Aorta (tissue), 5 donors: ENCODE measurements at places on chromosomes 11 and 22. TPM values are rescaled to one million over a fixed set of nuclear protein-coding genes. Genes with fewer than 3 reads are reported as not detected.

GRCh38 chr22:46540874-46541273 lies 3.5 kb upstream of the CELSR1 start:
- no peak for DNase-seq

- no peak for DNase-seq
These were observed 8.5 kb downstream of the SWAP70 start for GRCh38 chr11:9672288-9672916.

MS4A7 gene
- 78.1 TPM for total RNA-seq

- DNase-seq: no peak
These were observed 49.3 kb upstream of the MPPED2 start for GRCh38 chr11:30635401-30635989.

- no peak for DNase-seq
These were observed 6.8 kb upstream of the TPBGL start for GRCh38 chr11:75233754-75234172.

PANX3 gene
- total RNA-seq: not detected

DNA sequence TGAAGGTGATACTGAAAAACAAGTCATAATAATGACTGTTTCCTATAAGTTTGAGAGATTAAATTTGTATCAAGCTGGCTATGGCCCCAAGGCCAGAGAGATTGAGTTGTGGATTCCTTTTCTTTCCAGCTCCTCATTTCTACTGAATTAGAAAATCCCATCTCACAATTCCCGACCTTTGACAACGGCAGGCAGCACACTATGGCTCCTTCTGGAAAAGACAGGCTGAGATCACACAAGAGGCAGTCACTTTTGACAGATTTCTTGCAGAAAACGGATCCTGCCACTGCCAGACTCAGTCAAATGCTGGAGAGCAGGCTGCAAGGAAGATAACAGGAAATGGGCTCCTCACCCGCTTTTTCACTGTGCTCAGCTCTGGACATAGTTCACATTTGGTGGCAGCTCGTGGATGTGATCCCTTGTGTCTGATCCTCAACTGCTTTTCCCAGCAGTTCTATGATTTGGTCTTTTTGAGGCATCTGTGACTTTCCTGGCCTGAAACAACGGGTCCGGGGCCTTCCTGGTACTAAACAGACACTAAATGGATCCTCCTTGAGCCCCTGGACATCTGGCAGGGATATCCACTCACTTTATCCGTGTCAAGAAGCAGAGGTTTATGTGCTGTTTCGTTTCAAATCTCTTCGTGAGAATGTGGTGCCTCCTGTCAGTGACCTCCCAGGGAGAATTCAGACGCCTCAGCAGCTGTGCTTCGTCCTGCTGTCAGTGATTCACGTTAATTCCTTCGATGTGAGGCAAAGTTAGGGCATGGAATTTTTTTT lies 26.1 kb upstream of the RTL6 start:
- no peak for DNase-seq

GRCh38 chr11:117631336-117632140 lies 165.5 kb downstream of the DSCAML1 start:
- no peak for DNase-seq

DNA sequence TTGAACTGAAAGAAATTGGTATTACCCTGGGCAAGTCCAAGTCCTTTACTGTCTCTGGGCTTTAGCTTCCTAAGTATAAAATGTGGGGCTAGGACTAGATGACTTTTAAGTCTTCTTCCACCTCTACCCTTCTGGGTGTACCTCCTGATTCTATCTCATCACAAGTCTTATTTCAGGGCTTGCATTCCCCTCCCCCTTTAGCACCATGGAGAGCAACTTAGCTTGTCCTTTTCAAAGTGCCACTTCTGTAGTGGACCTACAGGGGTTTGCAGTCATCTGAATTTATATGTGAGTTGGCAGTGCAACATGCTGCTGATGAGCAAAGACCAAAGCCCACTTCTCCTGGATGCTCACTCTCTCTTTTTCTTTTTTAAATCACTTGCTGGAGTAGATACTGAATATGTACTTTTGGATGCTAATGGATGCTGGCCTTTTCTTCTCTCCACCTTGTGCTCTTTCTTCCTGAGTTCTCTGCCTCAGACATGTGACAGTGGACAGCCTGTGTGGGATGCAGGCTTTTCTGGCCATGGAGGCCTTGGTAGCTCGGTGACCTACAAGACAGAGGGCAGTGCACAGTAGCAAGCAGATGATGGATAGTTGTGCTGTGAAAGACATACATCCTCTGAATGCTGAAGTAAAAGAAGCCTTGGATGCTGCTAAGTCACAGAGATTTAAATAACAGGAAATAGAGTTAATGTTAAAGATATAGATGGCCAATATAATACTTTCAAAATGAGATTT lies 185.0 kb downstream of the NELL1 start:
- DNase-seq: no peak

C22orf42 gene
- not detected for total RNA-seq

- DNase-seq: no peak
These were observed 5.2 kb downstream of the ACAD8 start for GRCh38 chr11:134258577-134258976.

DNA sequence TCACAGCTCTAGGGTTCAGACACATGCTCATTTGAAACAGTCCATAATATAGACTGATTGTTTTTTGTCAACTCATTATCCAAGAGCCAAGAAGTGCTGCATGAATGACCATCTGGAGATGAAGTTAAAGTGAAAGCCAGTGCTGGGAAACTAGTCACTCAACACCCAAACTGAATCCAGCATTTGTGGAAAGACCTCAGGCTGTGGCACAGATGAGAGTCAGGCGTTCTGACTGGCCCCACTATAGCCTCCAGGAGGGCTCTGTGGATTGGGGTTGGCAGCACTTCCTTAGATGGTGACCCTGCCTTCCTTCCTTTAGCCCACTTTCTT lies 2.1 kb downstream of the FEZ1 start:
- DNase-seq: no peak

SLC15A3 gene
- total RNA-seq: 35.4 TPM

GRCh38 chr11:25377466-25377865 lies 880.6 kb downstream of the LUZP2 start:
- DNase-seq: no peak

DNA sequence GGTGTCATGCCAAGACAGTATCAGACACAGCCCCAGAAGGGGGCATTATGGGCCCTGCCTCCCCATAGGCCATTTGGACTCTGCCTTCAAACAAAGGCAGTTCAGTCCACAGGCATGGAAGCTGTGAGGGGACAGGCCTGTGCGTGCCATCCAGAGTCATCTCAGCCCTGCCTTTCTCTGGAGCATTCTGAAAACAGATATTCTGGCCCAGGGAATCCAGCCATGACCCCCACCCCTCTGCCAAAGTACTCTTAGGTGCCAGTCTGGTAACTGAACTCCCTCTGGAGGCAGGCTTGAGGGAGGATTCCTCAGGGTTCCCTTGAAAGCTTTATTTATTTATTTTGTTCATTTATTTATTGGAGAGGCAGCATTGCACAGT lies 14.6 kb downstream of the IL10RA start:
- DNase-seq: no peak

COPB1 gene
- 90.6 TPM for total RNA-seq

NLRP14 gene
- total RNA-seq: not detected

GRCh38 chr11:106322106-106322505 lies 244.6 kb downstream of the AASDHPPT start:
- DNase-seq: no peak

DNA sequence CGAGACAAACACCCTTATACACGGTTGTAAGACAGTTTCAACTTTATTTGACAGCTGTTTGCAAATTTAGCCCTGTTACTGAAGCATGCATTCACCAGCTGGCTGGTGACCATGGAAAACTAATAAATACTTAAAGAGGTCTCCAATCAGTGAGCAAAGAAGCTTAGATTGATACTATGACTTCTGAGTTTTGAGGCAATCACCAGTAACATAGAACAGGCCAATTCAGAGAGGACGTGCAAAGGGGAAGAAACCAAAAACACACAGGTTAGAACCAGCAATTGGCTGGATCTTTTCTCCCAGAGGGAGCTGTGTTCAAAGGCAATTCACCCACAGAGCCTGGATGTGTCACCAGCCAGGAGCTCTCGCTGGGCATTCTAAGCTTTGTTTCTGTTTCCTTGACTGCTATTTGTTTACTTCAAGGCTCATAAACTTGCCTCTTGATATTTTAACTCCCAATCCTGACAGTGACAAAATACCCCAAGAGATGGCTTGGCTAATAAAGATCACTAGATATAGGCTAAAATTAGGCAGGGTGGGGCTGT lies 113.6 kb upstream of the MTMR2 start:
- no peak for DNase-seq

GRCh38 chr11:124762624-124763155 lies 600 bp upstream of the ESAM start:
- peak; percentile 77 for DNase-seq

- no peak for DNase-seq
These were observed 241.3 kb upstream of the LARGE1 start for GRCh38 chr22:34161431-34162123.

DNA sequence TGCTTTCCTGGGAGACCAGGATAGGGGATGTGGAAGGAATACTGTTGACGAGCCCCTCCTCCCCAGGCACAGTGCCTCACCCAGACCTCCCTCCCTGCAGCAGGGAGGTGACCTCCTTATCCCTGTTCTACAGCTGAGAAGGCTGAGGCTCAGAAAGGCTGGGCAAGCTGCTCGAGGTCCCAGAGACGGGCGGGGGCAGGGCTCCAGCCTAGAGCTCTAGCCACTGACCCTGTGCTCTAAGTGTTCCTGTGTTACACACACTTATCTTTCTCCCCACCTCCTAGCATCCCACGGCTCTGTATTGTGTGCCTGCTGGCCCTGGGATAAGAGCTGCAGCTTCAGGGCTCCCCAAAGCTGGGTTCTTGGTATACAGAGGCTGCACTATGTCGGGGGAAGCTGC lies 7.9 kb downstream of the CCDC134 start:
- peak; percentile 8 for DNase-seq

DNA sequence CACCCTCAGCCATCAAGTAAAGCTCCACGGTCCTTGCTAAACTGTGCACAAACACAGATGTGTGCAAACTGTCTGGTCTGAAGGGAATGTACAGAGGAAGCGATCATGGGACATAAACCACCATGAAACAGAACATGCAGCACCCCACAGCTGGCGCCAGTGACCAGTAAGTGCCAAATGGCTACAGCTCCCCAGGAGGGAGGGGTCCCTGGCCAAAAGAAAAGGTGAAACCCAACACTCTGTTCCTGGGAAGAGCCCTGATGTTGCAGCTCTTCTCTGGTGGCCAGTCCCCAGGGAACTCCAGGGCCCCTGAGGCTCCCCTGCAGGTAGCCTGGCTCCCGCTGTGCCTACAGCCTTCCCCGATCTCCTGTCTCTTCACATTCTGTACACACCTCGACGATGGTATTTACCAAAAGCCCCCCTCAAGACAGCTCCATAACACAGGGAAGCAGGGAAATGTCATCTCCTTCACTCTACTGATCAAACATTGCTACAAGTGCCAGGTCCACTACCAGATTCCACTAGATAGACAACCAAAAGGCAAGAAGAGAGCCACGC lies 2.9 kb downstream of the DGCR6L start:
- DNase-seq: no peak

DNA sequence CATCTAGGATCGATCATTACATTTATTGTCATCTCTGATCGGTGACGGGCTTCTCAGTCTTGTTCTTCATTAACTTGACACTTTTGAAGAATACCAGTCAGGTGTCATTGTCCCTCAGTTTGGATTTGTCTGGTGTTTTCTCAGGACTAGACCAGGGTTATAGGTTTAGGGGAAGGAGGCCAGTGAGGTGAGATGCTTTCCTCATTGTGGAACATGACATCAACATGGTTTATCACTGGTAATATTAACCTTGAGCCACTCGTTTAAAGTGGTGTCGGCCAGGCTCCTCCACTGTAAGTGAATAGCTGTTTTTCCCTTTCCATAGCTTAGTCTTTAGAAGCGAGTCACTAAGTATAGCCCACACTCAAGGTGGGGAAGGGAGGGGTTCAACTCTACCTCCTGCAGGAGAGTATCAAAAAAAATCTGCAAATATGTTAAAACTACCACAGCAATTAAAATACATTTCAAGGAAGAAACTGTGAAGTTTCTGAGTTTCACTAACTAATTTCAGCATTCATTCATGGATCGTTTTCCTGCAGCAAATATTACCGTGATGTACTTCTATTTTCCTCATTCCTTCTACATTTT lies 42.0 kb downstream of the KCNQ1OT1 start:
- no peak for DNase-seq

DNA sequence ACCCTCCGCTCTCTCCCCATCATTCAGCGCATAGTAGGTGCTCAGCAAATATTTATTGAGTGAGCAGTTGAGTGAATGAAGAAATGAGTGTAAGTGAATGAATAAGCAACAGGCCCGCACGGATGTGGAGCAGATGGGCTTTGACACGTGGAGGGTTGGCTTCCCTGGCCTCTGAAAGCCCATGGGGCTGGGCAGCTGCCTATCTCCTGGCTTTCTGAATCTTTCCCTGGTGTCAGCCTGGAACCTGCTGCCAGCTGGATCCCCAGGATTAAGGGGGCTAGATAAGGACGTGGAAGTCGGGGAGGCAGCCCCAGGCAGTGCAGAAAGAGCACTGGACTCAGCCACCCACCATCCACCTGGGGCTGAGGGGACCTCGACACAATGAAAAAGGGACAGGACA lies 12.6 kb downstream of the IL2RB start:
- DNase-seq: no peak
